ENCODE measurements at places on chromosomes 5 and 9.

GRCh38 chr9:134785325-134786108, 95.1 kb upstream of the FCN2 start:
- no peaks in the 10 kb centered on the region for H3K36me3 ChIP-seq
- no peaks in the 10 kb centered on the region for H3K27me3 ChIP-seq
- peak; percentile 64 for DNase-seq
- H3K4me3 ChIP-seq: no peak overlapping the region

DNA sequence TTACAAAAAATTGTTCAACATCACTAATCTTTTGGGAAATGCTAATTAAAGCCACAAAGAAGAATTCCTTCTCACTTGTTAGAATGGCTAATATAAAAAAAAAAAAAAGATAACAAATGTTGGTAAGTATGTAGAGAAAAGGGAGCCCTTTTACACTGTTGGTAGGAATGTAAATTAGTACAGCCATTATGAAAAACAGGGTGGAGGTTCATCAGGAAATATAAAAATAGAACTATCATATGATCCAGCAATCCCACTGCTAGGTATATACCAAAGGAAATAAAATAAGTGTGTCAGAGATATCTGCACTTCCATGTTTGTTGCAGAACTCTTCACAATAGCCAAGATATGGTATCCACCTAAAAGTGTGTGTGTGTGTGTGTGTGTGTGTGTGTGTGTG, 83.5 kb upstream of the RGMB start:
- DNase-seq: no peak
- no peak overlapping the region for H3K27ac ChIP-seq
- no peaks in the 10 kb centered on the region for H3K4me1 ChIP-seq
- no peaks in the 10 kb centered on the region for H3K36me3 ChIP-seq
- H3K4me3 ChIP-seq: no peak overlapping the region

- H3K4me1 ChIP-seq: peaks cover 5% of the 10 kb centered on the region
- DNase-seq: no peak
- H3K4me3 ChIP-seq: peak overlapping the region; percentile 45
- no peaks in the 10 kb centered on the region for H3K36me3 ChIP-seq
- H3K27me3 ChIP-seq: peaks cover 22% of the 10 kb centered on the region
Observed at GRCh38 chr5:43017428-43017815, 22.7 kb downstream of the ANXA2R start.

GRCh38 chr9:132556714-132557113, 25.7 kb upstream of the BARHL1 start:
- H3K27ac ChIP-seq: no peak overlapping the region
- no peaks in the 10 kb centered on the region for H3K4me1 ChIP-seq
- DNase-seq: no peak
- H3K36me3 ChIP-seq: no peaks in the 10 kb centered on the region
- H3K27me3 ChIP-seq: peaks cover 13% of the 10 kb centered on the region

DNA sequence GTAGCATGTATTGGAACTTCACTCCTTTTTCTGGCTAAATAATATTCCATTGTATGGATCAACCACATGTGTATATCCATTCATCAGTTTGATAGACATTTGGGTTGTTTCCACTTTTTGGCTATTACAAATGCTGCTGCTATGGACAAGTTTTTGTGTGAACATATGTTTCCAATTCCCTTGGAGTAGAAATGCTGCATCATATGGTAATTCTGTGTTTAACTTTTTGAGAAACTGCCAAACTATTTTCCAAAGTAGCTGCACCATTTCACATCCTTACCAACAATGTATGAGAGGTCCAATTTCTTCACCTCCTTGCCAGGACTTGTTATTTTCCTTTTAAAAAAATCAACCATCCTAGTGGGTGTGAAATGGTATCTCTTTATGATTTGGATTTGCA, 8.4 kb downstream of the FRRS1L start:
- H3K27ac ChIP-seq: no peak overlapping the region
- DNase-seq: no peak

- no peak overlapping the region for H3K4me3 ChIP-seq
- H3K4me1 ChIP-seq: no peaks in the 10 kb centered on the region
- no peaks in the 10 kb centered on the region for H3K36me3 ChIP-seq
- DNase-seq: no peak
- no peaks in the 10 kb centered on the region for H3K27me3 ChIP-seq
- H3K27ac ChIP-seq: no peak overlapping the region
Observed at GRCh38 chr9:114269023-114269422, 53.9 kb upstream of the ORM1 start.

DNA sequence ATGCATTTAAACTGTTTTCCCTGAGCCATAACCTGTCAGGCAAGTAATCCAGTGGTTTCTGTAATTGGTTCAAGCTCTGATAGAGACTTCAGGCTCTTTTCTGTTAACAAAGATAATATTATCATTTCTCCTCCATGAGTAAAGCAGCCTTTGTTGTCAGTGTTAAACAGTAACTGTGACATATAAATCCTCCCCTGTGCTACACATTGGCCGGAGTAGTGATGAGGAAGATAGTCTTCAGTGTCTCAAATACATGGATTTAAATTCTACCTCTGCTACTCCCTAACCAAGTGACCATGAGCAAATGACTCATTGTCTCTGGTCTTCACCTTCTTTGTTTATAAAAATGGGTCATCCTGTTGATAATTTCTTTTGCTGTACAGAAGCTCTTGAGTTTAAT, 615.5 kb upstream of the CHD1 start:
- H3K36me3 ChIP-seq: no peaks in the 10 kb centered on the region
- no peak for DNase-seq
- no peak overlapping the region for H3K27ac ChIP-seq
- H3K4me1 ChIP-seq: no peaks in the 10 kb centered on the region
